ENCODE measurements at places on chromosomes 5 and 9. TPM values are rescaled to one million over a fixed set of nuclear protein-coding genes. Genes with fewer than 3 reads are reported as not detected.

GRCh38 chr9:131096269-131097125 is at the start of gene AIF1L:
AIF1L (plus strand) TSS chr9:131096531; CDS start chr9:131096630, 99 bp downstream.
- peak; percentile 94 for DNase-seq

RFX3 gene
- total RNA-seq: 24.8 TPM

DNA sequence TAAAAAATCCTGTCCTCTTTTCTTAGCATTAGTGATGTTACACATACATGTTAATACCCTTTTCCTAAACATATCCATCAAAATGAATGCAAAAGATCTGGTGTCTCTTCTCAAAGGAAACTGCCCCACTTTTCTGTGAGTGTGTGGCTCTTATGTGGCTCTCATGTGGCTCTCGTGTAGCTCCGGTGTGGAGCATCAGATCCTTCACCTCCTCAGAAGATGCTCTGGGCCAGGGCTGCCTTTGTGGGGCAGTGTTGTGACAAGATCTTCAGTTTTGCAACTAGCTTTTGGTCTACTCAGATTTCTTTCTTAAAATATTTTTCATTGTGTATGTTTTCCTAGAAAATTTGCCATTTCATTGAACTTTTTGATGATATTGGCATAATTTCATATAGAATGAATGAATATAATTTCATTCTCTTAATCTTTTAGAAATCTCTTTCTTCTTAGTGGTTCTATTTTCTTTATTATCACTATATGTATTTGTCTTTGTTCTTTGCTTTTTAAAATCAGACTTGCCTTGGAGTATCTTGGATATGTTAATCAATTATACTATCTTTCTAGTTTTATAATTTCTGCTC is 19.4 kb downstream of the GARNL3 start:
- peak; percentile 21 for DNase-seq

SDHA gene
- total RNA-seq: 47.1 TPM

CDK7 gene
- total RNA-seq: 38.0 TPM

DNA sequence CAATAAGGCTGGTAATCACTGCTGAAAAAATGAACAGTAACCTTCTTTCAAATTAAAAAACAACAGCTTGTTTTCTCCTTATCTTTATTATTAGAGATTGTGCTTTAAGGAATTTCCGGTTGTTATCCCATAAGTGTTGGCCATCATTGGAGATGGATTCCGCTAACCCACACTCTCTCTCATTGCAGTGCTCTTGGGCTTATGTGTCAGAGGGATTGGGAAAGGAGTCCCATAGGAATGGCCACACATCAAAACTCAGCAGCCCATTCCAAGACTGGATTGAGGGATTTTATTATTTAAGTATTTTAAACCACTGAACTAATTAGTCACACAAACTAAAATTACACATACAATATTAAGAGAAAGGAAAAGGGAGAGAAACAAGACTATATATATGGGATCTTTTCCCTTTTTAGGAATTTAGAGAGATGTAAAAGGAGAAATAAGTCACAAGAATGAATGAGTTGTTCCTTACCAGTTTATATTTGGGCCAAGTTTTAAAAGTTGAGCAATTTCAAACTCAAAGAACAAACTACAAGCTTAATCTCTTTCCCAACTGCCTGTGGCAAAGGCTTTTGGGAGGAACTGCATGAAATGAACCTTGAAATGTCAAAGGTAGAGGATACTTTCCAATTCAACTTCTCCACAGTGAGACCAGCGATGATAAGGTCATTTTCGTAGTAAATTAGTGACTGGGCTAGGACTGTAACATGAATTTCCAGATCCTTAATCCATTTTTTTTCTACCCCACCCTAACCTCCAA is 2.4 kb downstream of the SPINK6 start:
- DNase-seq: no peak

OBP2B gene
- not detected for total RNA-seq

DNA sequence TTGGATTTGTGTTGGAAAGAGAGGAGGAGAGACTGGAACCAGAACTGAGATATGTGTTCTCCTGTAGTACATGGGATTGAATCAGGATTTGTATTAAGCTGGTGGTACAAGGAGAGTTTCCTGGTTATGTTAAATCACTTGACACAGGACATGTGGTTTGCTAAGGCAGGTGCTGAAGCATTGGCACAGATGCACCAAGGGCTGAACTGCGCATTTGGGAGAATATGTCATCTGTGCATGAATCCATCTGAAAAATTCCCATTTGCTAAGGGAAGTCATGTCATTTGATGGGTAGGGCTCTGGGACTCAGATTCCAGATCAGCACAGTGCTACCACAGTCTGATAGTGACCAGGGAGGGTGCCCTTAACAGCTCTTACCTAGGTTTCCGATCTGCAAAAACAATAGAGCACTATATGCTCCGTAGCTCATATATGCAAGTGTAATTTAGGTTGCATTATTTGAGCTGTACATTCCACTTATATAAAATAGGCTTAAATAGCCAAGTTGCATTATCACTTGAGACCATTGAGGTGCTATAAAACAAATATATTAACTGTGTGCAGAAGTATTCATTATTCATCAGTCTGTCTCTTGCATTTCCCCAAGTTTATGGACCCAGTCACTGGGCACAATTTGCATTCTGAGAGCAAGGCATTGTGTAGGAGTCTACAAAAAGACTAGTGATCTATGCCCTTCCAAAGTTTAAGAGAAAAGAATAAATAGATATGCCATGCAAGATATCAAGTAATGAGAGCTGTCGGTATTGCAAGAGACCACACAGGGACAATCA is 55.2 kb downstream of the ADAMTS16 start:
- DNase-seq: no peak

ZBED3 gene
- total RNA-seq: 1.2 TPM

MYMK gene
- total RNA-seq: not detected

SMC5 gene
- total RNA-seq: 63.1 TPM

MORN5 gene
- 1.7 TPM for total RNA-seq

DNA sequence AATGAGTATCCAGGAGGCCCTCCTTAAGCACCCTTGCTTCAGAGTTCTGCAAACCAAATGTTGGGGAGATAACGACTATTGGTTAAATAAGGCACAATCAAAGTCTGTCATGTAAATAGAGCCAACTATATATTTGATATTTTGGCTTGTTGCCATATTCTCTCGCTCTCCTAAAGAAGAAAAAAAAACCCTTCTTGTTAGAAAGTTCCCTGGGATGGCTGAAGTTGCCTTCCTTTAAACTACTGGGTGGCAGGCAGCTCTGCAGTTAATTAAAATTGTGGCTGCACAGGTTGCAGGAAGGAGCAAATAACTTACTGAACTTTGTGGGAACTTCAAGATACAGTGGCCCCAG is 227.0 kb upstream of the ANKRD55 start:
- DNase-seq: no peak

GRCh38 chr5:65981548-65981947 is 55.2 kb downstream of the ERBIN start:
- DNase-seq: peak; percentile 34

SMIM32 gene
- total RNA-seq: 0.13 TPM

LIFR gene
- total RNA-seq: 2.2 TPM

DNA sequence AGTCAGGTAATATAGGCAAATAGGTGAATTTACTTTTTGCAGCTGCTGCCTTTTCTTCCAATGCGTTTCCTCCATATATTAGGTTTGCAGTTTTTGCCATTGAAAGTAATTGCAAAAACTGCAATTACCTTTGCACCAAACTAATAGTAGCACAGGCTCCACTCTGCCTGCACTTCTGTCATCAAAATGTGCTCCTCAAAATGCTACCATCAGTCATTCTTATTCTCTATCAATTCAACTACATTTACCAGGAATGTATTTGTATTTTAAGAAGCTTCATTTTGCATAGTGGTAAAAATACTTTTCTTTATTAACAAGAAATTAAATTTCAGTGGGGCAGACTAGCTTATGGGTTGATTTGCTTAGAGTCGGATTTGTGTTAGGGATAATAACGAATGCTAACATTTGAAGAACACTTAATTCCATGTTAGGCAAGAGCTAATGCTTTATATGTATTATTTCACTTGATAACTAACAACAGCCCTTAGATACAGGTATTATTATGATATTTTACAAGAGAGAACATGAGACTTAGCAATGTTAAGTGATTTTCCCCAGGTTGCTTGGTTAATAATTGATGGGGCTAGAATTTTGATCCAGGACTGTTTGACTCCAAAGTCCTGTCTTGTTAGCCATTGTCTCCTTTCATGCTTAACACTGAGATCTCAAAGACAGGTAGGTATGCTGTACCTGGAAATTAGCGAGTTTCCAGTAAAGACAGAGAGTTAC is 300.4 kb downstream of the MAN2A1 start:
- no peak for DNase-seq

- no peak for DNase-seq
Measured at GRCh38 chr5:21818370-21818720, 1034.8 kb downstream of the CDH12 start.

GRCh38 chr5:142826741-142827492 is 56.7 kb downstream of the ARHGAP26 start:
- DNase-seq: no peak

- no peak for DNase-seq
Measured at GRCh38 chr9:102650896-102651295, 344.2 kb upstream of the CYLC2 start.

FEM1C gene
- total RNA-seq: 28.7 TPM

GRCh38 chr5:6187501-6187900 is 190.8 kb downstream of the MED10 start:
- DNase-seq: no peak

- DNase-seq: no peak
Measured at GRCh38 chr5:104998169-104998568, 1435.6 kb upstream of the NUDT12 start.

PRDM9 gene
- not detected for total RNA-seq

GRCh38 chr9:127856729-127857116 is 2.3 kb upstream of the ENG start:
- no peak for DNase-seq

DNA sequence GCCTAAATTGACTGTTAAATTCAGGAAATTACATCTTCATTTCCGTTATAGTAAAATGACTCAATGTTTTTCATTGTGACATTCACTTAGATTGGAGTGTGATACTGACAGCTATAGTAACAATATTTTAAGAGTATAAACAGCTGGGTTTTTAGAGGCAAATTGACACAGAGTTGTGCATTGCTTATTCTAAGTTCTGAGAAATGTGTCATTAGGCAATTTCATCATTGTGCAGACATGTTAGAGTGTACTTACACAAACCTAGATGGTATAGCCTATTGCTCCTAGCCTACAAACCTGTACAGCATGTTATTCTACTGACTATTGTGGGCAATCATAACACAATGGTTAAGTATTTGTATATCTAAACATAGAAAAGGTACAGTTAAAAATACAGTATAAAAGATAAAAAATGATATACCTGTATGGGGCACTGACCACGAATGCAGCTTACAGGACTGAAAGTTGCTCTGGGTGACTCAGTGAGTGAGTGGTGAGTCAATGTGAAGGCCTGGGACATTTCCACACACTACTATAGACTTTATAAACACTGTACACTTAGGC is 132.7 kb downstream of the PDE4D start:
- DNase-seq: no peak

DMRT3 gene
- total RNA-seq: 0.41 TPM

- DNase-seq: no peak
Measured at GRCh38 chr5:856531-857425, 6.0 kb upstream of the ZDHHC11 start.

FAM170A gene
- total RNA-seq: not detected

MARCOL gene
- total RNA-seq: not detected

FCN1 gene
- total RNA-seq: not detected

DNA sequence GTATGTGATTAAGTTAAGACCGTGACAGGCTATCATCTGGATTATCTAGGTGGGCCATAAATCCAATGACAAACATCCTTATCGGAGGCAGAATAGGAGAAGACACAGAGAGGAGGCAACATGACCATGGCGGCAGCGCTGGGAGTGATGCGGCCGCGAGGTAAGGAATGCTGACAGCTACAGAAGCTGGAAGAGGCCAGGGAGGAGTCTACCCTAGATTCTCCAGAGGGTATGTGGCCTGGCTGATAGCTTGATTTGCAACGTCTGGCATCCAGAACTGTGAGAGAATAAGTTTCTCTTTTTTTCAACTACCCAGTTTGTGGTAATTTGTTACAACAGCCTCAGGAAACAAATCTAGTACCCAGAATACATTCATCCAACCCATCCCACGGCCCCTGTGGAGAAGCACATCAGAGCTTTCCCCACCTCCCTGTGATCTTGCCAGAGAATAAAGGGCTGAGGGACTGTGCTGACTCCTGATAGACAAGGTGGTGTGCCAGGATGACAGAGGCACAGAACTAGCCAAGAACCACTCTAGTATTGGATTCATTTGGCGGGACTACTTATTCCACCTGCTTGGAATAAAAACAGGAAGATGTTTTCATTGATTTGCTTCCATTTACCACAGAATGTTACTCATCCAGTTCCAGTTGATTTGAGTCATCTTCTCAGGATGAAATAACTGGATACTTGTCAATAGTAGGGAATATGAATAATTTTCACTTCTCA is 187.4 kb downstream of the MAN2A1 start:
- DNase-seq: no peak

- DNase-seq: no peak
Measured at GRCh38 chr9:137353223-137354152, 51.4 kb upstream of the NRARP start.

GCNT1 gene
- total RNA-seq: 14.2 TPM

DNA sequence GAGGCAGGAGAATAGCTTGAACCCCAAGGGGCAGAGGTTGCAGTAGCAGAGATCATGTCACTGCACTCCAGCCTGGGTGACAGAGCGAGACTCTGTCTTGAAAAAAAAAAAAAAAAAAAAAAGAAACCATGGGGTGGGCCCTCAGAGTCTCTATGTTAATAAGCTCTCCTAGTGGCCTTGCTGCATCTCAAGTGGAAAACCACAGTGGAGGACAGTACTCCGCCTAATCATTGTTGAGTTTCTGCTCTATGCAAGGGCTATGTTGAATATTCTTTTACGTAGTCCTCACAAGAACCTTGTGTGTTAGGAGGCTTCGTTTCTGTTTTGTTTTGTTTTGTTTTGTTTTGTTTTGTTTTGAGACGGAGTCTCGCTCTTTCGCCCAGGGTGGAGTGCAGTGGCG is 48.9 kb downstream of the TJP2 start:
- no peak for DNase-seq

CBY3 gene
- total RNA-seq: not detected

Measured in neural progenitor cell (in vitro differentiated cells).